T-helper 22 cell (primary cell): ENCODE measurements at places on chromosomes 1 and 21.
A peak's percentile ranks its signal among the peaks of the same experiment; 100 is the strongest.

GRCh38 chr1:3221112-3222041 is 152.4 kb downstream of the PRDM16 start:
- DNase-seq: no peak

DNA sequence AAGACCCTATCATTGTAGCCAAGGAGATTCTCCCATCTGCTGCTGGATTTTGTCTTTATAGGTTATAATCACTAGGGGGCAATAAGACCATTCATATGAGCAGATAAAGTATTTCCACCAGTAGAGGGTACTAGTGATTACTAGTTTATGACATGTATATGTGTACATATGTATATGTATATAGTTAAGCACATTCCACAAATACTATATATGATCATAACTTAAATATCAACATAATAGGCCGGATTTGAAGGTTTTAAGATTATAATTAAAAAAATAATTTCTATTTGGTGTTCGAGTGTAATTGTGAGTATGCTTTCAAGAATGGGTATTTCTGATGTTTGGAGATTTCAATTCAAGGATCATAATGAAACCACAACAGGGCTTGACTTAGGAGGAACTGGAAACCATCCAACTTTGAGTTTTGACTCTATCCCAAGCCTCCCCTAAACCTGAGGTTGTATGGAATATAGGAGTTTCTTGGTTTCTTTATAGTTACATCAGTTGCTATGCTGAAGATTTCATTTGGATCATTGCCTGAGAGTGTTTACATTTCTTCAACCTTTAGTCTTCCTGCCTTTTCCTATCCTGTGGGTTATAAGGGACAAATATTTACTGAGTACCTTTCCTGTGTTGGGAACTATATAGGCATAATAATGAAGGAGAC is 16.9 kb downstream of the TCEANC2 start:
- DNase-seq: no peak

- DNase-seq: no peak
Observed at GRCh38 chr1:183991348-183991747, 46.2 kb downstream of the COLGALT2 start.

DNA sequence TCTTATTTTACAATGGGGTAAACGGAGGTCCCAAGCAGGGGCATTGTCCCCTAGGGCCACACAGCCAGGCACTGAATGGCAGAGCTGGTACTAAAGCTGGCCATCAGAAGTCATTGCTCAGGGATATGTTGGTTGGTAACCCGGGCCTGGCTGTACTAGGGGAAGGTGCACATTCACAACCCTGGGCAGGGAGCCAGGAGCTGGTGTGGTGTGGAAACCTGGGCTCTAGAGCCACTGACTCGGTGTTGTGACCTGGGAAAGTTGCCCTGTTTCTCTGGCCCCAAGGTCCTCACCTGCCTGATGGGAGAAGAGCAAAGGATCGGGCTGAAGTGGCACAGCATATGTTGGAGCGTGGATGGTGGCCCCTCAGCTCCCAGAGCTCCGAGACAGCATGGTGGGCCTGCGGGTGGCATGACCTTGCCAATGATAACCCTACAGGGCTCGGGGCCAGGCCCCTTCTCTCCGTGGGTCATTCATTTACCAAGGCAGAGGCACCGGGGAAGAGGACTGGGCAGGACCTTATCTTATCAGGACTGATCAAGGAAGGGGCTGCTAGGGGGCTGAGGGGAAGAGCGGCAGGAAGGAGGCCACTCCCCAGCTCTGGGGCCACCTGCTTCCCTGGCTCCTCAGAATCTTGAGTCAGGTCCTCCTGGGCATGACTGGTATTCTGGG is 274.1 kb downstream of the TRABD2B start:
- no peak for DNase-seq

GRCh38 chr1:1858382-1859086 is 32.4 kb downstream of the GNB1 start:
- DNase-seq: peak; percentile 14

- DNase-seq: no peak
Observed at GRCh38 chr1:118317842-118318614, 133.0 kb upstream of the SPAG17 start.

- DNase-seq: no peak
Observed at GRCh38 chr1:161499099-161500039, 5.9 kb upstream of the FCGR2A start.
